ENCODE measurements at places on chromosomes 11 and 22.

DNA sequence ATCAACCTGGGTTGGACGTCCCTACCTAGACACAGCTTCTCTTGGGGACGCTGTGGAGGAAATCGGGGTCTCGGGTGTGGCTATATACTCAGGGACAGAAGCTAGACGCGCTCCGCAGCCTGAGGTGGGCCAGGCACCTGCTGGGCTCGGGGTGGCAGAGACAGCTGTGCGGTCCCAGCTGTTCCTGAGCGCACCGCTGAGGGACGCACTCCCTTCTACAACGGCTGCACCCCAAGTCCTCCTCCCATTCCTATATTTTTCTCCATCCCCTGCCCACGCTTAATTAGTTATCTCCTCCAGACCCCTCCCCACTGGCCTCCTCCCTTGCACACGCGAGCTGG, 188 bp upstream of the MTNR1B start:
- no peak for DNase-seq

- no peak for DNase-seq
Measured at GRCh38 chr22:39471381-39472141, 14.7 kb downstream of the MGAT3 start.

DNA sequence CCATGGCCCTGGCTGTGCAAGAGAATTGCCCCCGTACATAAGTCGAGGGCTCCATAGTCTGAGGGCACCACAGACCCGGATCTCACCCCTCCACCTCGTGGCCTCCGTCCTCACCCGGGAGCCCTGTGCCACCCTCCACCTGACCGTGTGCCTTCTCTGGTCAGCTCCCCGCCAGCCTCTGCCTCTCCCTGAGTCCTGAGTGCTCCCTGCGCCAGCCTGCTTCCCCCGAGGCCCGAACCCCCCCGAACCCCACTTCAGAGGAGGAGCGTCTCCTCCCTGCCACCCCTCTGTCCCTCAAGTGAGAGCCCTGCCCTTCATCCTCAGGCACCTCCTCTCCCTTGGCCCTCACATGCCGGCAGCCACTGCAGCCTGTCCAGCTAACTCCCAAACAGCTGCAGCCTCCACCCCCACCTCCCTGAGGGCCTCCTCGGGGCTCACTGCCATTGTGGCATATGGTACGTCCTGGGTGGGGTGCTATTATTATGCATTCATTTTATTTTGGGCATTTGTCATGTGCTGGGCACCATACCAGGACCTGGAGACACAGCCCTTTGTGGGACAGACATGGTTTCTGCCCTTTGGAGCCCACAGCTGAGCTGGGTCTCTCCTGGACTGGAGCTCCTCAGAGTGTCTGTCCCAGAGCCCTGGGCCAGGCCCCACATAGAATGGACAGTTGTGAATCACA, 67.2 kb downstream of the MYO7A start:
- DNase-seq: no peak

DNA sequence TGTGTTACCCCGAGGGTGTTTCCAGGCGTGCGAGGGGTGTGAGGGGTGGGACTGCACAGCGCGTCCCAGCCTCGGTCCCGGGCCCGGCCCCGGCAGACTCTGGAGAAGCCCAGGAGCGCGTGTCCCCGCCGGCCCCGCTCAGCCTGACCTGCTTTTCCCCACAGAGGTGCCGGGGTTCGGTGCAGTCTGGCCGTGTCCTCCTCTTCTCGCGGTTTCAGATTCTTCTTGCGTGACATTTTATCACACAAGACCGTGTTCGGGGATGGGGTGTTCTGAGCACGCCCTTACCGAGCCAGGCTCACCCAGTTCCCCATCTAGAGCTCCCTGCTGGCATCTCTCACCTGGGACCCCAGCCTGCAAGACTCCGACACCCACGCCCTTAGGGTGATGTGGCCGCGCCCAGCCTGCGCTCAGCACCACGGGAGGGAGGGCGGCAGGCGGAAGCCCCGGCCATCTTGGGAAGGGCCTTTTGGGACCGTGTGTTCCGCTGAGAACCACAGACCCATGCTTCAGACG, 775.6 kb downstream of the BRD1 start:
- no peak for DNase-seq

DNA sequence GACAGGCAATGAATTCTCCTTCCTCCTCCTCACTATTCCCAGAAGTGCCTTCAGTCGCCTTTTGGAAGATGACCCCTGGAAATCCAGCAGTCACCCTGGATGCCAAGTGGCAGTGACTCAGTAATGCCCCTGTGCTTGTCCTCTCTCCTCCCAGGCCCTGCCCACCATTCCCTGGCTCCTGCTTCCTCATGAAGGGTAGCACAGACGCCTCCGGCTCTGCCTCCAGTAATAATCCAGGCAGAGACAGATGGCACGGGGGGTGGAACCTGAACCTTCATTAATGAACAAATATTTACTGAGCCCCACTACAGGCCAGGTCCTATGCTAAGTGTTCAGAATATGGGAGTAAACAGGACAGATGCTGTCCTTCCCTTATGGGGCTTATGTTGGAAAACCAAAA, 23.2 kb downstream of the SYT13 start:
- no peak for DNase-seq

DNA sequence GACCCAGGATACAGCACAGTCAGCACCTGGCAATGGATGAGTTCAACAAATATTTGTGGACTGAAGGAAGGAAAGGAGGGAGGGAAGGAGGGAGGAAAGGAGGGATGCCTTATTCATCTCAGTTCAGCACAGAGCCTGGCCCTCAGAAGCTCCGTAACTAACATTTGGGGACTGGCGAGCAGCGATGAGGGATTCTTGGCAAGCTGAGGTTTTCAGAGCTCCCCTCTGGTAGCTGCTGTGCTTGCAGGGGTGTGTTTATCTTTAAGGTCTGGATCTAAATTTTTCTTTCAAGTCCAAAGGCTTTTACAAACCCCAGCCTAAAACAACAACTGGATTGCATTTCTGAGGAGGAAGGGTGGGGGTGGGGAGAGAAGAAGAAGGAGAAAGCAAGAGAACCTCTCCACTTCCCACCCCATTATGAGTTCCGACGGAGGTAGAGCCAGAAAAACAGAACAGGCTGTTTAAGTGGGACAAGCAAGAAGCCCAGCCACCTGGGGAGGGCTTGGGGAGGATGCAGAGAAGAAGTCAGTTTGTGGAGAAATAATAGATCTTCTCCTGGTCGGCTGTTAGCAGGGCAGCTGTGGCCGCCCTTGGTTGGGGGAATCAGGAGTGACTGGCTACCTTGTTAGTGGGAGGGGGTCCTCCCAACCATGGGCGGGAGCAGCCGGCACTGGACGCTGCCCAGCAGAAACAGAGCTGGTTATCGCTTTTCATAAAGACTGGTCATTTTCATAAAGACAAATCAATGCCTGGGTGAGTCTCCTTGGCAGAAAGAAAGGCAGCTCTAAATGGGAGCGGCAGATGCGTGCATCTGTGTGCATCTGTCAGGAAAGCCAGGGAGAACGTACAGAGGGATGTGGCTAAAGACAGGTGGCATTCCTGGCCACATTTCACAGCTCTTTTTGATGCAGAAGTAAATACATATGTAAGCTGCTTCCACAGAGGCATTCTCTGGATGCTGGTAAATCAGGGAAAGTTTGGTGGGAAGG, 78.0 kb downstream of the TSPAN18 start:
- DNase-seq: no peak

DNA sequence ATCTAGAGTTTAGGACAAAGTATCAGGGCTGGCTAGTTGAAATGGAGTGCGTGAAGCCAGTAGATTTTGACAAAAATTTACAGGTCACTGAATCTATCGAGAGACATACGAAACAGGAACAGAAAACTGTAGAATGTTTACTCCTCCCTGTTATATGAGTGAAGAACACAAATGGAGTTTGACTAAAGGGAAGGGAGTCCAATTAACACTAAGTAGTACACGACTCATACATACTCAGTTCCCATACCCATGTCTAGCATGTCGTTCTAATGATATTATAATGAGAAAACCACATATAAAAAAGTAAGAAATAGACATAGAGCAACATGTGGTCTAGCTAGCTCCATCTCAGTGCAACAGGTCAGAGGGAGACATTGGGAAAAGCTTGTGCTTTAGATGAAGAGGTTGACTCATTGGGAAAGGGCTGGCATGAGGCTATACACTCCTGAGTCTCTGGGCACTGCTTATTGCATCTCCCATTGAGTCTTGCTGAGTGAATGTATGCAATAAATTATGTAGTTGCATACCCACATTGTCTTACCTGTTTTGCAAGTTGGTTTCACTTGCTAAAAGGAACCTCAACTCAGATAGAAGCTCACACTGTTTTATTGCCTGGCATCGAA, 43.5 kb downstream of the CD44 start:
- no peak for DNase-seq

GRCh38 chr11:17552041-17552355, 4.9 kb downstream of the OTOG start:
- no peak for DNase-seq

DNA sequence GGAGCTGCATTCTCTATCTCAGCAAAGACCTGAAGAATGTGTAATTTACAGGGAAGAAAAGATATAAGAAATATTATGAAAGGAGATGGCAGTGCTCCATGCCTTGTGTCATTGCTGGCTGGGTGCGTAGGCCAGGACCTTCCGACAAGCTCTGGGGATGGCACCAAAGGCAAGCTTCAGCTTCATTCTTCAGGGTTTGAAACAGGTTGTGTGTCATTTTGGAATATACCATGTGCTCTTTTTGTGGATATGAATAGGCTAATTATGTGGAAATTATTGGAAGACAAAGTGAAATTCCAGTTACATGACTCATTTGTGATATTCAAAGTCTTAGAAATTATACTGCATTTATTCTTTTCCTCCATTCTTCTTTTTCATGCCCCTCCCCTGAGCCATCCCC, 5.7 kb upstream of the KIRREL3 start:
- DNase-seq: no peak

GRCh38 chr11:65419772-65420481, 2.7 kb upstream of the NEAT1 start:
- peak; percentile 79 for DNase-seq

GRCh38 chr11:98390391-98390790, 630.4 kb upstream of the CNTN5 start:
- no peak for DNase-seq

GRCh38 chr11:63490551-63491239, at the start of gene PLAAT5:
TSS of gene PLAAT5 (minus strand) at chr11:63491167. CDS start at chr11:63491034, 133 bp downstream.
- DNase-seq: no peak

GRCh38 chr11:66188580-66188979, 79.9 kb upstream of the RAB1B start:
- no peak for DNase-seq

DNA sequence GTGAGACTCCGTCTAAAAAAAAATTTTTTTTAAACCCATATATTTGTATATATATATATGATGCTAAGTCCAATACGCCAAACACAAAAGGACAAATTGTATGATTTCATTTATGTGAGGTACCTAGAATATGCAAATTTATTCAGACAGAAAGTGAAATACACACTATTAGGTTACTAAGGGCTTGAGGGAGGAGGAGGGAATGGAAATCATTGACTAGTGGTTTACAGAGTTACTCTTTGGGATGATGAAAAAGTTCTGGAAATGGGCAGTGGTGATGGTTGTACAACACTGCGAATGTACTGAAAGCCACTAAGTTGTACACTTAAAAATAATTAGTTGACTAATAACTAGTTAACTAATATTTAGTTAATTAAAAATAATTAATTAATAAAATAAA, 36.2 kb upstream of the FGF3 start:
- no peak for DNase-seq

DNA sequence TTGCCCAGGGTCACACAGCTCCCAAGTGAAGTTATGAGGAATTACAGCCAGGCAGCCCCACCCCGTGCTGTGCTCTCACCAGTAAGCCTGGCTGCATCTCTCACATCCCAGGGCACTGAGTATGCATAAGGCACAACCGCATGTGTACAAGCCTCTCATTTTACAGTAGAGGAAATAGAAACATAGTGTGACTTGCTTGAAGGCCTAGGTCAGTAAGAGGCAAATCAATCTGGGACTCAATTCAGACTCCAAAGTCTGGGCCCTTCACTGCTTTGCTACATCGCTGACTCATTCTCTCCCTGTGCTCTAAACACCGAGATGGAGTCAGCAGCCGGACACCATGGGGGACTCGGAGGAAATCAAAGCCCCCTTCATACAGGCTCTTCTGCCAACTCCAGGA, 7.9 kb downstream of the ABTB2 start:
- no peak for DNase-seq

DNA sequence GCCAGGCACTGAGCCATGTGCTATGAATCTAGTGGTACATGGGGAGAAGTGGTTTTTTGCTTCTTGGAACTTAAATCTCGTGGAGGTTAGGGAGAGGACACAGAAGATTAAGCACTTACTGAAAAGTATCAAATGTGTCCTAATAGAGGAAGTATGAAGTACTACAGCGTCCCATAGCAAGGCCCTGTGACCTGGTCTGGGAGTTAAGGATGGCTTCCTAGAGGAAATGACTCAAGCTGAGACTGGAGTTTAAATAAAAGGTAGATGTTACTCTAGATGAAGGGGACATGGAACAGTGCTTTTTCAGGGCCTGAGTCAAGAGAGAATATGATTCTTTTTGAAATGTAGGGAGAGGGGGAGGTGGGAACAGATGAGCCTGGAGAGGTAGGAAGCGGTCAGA, 202.9 kb downstream of the GRIK4 start:
- no peak for DNase-seq

DNA sequence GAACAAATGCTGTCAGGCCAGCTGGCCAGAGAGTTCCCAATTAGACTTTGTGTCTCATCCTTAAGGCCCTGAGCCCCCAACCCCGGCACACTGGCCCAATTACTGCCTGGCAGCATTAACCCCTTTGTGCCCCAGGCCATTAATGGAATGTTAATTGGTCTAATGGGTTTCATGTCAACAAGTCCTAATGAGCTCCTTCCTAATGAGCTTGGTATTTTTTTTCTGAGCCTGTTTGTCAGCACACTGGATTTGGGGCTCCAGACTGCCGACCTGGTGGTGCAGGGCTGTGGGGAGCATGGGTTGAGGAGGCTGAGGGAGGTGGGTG, 148.8 kb downstream of the FEZ1 start:
- DNase-seq: no peak

DNA sequence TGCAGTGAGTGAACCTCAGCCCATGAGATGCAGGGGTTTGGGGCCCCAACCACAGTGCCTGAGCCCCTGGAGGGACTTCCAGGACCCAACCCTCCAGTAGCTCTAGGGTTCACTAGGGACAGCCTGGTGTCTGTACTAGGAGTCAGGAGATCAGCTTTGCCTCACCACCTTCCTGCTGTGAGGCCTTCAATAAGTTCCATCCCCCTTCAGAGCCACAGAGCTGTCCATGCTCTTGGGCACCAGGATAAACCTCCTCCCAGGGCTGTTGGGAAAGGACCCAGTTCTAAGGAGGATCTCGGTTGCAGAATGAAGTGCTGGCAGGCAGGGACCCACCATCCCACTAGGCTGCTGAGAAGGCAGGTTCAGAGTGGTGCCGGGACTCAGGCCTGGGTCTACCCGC, 9.7 kb downstream of the ARHGEF17 start:
- no peak for DNase-seq

DNA sequence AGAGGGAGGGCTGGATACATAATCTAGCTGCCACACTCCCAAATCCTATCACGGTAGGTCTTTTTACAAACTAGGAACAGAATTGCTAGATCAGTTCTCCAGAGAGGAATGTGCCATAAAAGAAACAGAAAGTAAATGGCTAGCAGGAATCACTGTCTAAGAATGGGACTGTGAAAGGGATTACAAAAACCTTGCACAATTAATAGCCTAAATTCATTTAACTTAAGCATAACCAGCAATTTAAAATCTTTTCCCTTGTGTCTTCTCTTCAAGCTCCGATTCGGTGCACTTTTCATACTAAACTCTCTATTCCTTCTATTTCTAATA, 35.2 kb downstream of the APOL5 start:
- no peak for DNase-seq

GRCh38 chr11:67303835-67304411, 593 bp downstream of the SSH3 start:
- no peak for DNase-seq

GRCh38 chr11:60777572-60777971, 7.6 kb upstream of the MS4A10 start:
- no peak for DNase-seq

Data from occipital lobe (tissue), 3 donors.